COR-L47 (cell line): ENCODE measurements at places on chromosomes 6 and 20.

- peak; percentile 41 for DNase-seq
These were observed 1.1 kb downstream of the SOX4 start for GRCh38 chr6:21594416-21595281.

DNA sequence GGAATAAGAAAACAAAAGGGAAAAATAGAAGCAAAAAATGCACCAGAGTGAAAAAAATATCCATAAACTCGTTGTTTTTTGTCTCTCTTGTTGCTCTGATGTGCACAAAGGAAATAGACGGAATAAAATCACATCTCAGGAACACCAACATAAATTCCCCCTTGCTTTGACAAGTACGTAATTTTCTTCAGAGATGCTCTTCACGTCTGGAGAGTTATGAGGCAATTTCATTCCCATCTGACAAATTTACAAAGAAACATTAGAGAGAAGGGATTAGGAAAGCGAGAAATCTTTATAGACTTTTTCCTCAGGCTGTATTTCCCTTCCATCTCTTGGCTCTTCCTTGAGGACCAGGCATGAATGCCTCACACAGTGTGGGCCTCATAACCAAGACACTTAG is 250.1 kb upstream of the ZFP64 start:
- no peak for DNase-seq

DNA sequence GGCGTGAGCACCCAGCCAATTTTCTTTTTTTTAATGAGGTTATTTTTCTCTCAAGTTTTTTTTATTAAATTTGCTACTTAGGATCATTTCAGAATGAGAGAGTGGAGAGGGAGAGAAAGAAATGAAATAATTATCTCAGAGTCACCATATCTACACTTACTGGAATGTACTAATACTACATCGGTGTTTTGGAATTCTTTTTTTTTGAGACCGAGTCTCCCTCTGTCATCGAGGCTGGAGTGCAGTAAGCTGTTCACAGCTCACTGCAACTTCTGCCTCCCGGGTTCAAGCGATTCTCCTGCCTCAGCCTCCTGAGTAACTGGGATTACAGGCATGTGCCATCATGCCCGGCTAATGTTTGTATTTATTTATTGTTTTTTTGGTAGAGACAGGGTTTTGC is 27.8 kb downstream of the ANKRD6 start:
- no peak for DNase-seq

DNA sequence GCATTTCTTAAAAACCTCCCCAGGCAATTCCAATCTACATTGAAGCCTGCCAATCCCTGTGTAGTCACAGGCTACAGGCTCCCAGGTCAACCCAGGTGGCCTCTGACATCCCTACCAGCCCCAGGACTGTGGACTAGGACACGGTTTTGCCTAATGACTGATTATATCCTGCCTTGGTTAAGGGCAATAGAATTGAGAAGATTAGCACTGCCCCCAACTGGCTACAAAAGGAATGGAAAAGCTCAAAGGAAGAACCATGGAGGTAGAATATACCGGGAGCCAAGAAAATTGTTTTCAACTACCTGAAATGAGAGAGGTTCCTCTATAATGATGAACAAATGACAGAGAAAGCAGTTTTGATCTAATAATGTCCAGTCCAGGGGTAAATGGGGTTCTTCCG is 421.1 kb upstream of the AGPAT4 start:
- DNase-seq, result no peak

DNA sequence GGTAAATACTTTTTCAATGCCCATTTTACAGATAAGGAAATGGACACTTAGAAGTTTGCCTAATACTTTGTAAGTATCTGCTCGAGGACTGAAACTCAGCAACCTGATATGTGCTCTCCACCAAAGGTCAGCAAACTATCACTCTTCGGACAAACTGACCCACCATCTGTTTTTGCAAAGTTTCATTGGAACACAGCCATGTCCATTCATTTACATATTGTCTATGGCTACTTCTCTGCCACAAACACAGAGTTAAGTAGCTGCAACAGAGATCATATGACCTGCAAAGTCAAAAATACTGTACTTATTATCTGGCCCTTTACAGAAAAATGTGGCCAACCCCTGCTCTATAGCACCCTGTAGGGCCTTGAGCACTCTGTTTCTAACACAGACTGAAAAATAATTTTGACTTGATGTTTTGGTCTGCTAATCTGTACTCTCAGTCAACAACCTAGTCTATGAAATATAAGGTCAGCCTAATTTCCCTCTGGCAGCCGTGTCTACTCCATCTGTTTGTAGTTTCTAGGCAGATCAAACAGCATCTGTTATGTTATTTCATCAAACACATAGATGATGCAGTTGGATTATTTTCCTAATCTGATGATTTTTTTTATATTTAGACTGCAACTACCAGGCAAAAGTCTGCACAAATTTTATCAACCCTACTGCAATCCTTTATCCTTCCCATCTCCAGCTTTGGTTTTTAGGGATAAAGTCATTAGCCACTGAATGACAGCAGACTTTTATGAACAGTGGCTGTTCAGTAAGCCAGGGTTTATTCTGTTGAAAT is 41.4 kb upstream of the BEND6 start:
- DNase-seq, result no peak

- DNase-seq, result no peak
These were observed 26.8 kb downstream of the SERPINB6 start for GRCh38 chr6:2944405-2945152.

DNA sequence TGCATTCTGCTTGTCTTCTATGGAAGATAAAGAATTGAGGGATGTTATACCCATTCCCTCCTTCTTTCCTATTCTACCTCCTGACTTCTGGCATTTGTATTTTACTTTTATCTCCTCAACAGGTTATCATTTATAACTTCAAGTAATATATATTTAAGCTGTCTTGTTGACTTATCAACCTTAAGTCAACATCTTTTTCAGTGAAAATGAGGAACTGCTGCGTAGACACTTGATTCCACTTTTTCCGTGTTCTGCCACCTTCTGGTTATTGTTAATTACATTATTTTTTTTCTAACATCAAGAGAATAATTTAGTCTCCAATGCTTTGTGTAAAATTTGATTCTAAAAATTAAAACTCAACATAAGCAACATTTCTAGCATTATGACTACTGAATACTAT is 107.5 kb downstream of the PRKN start:
- DNase-seq, result no peak

- no peak for DNase-seq
These were observed 277.2 kb upstream of the PREP start for GRCh38 chr6:105680131-105680530.

- no peak for DNase-seq
These were observed 20.3 kb downstream of the TTPAL start for GRCh38 chr20:44495802-44496481.

GRCh38 chr6:56713254-56713672 is 70.6 kb upstream of the DST start:
- no peak for DNase-seq
